ENCODE measurements at places on chromosomes 7 and 10. TPM values are rescaled to one million over a fixed set of nuclear protein-coding genes. Genes with fewer than 3 reads are reported as not detected.

DNA sequence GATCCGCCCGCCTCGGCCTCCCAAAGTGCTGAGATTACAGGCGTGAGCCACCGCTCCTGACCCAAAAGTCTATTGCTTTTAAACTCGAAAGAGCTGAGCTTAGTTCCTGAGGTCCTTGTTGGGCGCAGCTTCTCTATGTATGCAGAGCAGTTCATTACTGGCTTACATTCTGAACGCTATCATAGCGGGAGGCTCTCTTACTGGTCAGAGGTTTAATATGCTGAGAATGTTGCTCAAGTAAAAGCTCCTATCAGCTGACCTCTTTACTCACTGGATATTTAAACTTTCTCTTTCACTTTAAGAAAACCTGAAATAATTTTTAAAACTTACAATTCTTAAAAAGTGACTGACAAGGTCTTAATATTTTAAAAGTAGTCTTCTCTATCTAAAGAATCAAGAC is 160.8 kb upstream of the WNT16 start:
- peak; percentile 22 for DNase-seq

DNA sequence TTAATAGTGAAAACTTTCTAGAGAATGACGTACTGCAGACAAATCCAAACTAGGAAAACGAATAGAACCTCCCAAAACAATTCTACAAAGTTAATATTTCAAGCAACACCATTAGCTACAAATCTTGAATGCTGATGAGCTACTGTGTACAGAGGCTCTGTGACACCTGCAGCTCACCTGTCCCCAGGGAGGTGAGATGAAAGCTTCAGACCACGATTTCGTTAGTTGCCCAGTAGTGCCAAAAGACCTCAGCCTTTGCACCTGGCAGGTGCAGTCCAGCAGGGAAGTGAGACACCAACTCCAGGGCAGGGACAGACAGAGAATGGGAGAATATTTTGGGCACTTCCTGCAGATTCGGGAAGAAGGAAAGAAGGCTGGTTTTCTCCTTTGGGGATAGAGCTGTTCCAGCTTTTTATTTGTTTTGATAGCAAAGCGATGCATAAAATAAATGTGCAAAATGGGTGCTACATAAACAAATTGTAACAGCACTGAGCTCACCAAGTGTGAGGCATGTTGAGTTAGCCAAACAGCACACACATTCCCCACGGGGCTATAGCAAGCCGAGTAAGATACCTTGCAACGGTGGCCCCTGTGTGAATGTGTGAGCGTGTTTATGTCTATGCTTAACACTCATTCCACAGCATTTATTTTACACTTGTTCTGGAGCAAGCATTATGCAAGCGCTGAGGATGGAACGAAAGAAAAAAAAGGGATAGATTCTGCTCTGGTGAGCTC is 1024.8 kb upstream of the AUTS2 start:
- DNase-seq, result no peak

GRCh38 chr10:91569522-91569921 is 63.3 kb downstream of the PPP1R3C start:
- DNase-seq, result no peak

The ADRA2A gene
- total RNA-seq, result 0.82 TPM
